ENCODE measurements at places on chromosomes 1 and 21.

DNA sequence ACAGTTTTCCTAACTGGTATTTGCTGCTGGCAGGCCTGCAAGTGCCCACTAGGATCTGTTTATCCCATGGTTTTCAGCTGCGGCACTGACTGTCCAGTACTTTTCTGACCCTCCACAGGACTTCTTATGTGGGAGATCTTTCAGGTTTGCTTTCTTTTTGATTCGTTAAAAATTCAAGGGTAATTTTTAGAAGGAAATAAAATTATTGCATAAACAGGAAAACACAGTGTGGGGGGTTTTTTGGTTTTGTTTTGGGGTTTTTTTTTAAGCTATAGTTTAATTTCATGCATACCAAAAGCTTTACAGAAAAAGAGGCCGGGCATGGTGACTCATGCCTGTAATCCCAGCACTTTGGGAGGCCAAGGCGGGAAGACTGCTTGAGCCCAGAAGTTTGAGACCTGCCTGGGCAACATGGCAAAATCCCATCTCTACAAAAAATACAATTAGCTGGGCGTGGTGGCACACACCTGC, 3.6 kb downstream of the NIBAN1 start:
- H3K4me1 ChIP-seq = peaks cover 12% of the 10 kb centered on the region
- no peak overlapping the region for H3K4me3 ChIP-seq
- peaks cover 31% of the 10 kb centered on the region for H3K27me3 ChIP-seq

- H3K4me1 ChIP-seq = peaks cover 8% of the 10 kb centered on the region
- peak overlapping the region; percentile 85 for H3K4me3 ChIP-seq
- peak overlapping the region; percentile 35 for H3K27ac ChIP-seq
- peaks cover 33% of the 10 kb centered on the region for H3K27me3 ChIP-seq
These were observed 647 bp downstream of the SDHB start for GRCh38 chr1:17053086-17053684.

- H3K27ac ChIP-seq = no peak overlapping the region
- H3K27me3 ChIP-seq = no peaks in the 10 kb centered on the region
These were observed 3.7 kb upstream of the SDE2 start for GRCh38 chr1:226002667-226003501.

GRCh38 chr1:44802306-44803061, 2.3 kb downstream of the PLK3 start:
- H3K4me3 ChIP-seq = no peak overlapping the region
- peaks cover 4% of the 10 kb centered on the region for H3K4me1 ChIP-seq
- H3K27ac ChIP-seq = no peak overlapping the region
- H3K27me3 ChIP-seq = no peaks in the 10 kb centered on the region
- no peak for DNase-seq
- no peaks in the 10 kb centered on the region for H3K36me3 ChIP-seq

DNA sequence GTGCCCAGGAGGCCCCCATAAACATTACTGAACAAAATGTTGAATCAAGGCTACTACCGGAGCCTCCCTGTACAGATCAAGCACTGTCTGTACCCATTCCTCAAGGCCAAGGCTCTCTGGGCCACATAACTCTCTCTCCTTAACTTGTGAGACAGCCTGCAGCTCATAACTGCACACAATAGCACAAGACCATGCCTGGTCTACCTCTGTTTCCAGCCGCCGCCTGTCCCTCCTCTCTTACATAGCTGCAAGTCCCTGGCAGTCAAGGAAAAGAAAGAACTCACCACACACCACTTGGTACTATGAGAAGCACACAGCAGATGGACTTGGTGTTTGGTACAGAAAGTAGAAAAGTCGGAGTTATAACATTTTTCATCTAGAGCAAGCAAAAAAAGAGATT, 91.1 kb downstream of the SSBP3 start:
- H3K4me3 ChIP-seq = no peak overlapping the region
- no peak for DNase-seq
- no peaks in the 10 kb centered on the region for H3K36me3 ChIP-seq
- no peaks in the 10 kb centered on the region for H3K4me1 ChIP-seq
- H3K27me3 ChIP-seq = no peaks in the 10 kb centered on the region
- no peak overlapping the region for H3K27ac ChIP-seq

DNA sequence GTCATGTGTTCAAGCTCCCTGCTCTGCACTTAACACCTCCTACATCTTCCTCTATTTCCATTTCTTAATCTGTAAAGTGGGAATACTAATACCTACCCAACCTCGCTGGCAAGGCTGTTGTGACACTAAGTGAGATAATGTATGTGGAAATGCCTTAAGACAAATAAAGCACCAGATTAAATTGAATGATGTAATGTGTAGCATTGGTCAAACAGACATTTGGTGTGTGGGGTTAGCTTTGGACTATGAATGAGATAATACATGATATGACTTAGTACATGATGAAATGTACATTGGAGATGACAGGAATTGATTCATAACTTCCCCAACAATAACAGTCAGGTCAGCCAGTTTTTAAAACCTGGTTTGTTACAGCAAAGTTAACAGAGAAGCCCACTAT, 5.2 kb downstream of the AMPD1 start:
- no peaks in the 10 kb centered on the region for H3K27me3 ChIP-seq
- H3K4me1 ChIP-seq = peaks cover 7% of the 10 kb centered on the region
- no peaks in the 10 kb centered on the region for H3K36me3 ChIP-seq
- DNase-seq = no peak
- no peak overlapping the region for H3K27ac ChIP-seq

GRCh38 chr1:15755646-15756040, 3.0 kb upstream of the FBLIM1 start:
- H3K27ac ChIP-seq = no peak overlapping the region
- DNase-seq = no peak
- H3K4me3 ChIP-seq = no peak overlapping the region
- H3K36me3 ChIP-seq = no peaks in the 10 kb centered on the region
- H3K4me1 ChIP-seq = no peaks in the 10 kb centered on the region

- no peak overlapping the region for H3K4me3 ChIP-seq
- no peaks in the 10 kb centered on the region for H3K36me3 ChIP-seq
- no peaks in the 10 kb centered on the region for H3K4me1 ChIP-seq
These were observed 19.0 kb upstream of the IRF2BP2 start for GRCh38 chr1:234629026-234629425.

DNA sequence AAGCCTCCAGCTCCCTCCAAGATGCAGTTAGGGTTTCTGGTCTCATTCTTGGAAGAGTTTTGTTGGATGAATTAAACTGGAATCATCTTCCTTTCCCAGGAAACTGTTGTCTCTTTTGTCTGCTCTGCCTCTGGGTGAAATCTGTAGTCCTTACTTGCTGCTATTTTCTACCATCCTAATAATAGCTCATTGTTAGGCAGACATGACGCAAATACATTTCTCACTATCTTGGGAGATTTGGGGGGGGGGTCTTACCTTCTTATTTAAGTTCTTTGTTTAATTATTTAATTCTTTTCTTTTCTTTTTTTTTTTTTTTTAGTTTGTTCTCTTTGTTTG, 85.4 kb upstream of the DUSP10 start:
- no peaks in the 10 kb centered on the region for H3K36me3 ChIP-seq
- no peak overlapping the region for H3K27ac ChIP-seq
- no peak overlapping the region for H3K4me3 ChIP-seq

DNA sequence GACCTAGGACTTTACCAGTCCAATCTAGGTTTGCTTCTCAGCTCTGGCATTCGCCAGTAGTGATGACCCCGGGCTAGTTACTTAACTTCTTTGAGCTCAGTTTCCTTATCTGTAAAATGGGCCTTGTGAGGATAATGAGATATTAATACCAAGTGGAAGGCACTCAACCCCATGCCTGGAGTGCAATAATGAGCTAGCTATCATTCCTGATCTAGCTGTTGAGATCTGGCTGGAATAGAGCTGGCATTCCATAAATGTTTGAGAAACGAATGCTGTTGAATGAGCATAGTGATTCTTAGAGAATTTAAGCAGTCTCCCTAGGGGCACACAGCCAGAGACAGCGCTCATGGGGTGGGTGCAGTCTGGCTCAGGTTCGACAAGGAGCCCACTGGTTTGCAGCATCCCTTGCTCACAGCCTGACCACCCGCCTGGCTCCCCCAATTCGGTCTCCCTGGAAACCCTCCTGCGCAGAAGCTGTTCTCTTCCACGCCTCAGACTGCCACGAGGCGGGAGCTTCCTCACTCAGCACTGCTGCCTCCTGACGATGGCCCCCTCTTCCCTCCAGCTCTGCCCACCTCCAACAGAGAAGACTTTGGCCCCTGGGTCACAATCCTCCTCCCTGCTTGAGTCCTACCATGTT, 32.5 kb downstream of the DHCR24 start:
- no peak for DNase-seq
- H3K36me3 ChIP-seq = no peaks in the 10 kb centered on the region
- H3K27ac ChIP-seq = no peak overlapping the region
- H3K4me1 ChIP-seq = no peaks in the 10 kb centered on the region

DNA sequence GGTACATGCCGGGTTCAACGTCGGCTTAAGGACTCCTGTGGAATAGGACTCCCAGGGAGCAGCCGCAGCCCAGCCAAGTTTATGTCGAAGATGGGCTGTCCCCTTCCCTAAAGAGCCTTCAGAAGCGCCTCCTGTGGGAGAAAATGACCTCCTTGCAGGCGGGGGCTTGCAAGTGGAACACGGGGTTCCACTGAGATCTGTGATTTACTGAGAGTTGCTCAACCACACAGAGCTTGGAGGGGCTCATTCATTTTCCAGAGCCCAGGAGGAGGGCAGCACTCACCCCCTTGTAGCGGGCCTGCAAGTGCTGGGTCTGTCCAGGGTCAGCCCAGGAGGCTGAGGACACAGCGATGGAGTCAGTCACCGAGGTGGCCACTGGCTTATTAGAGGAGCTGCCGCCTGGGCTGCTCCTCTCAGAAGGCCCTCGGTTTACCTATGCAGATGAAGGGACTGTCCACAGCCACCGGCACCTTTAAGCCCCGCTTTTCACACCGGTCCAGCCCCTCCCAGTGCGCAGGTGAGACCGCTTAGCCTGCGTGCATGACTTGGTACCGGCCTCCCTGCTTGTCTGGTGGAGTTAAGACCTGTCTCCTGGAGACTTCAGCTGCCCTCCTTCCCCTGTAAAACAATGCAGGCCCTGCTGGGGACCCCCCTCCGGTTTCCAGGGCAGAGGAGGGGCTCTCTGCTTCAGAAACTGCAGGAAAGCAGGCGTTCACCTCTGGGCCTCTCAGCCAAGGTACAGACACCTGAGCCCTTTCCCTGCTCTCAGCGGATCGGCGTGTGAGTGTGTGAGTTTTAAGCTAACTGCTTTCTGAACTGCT, 57.5 kb downstream of the ATP5PO start:
- H3K4me3 ChIP-seq = no peak overlapping the region
- no peaks in the 10 kb centered on the region for H3K4me1 ChIP-seq
- H3K36me3 ChIP-seq = no peaks in the 10 kb centered on the region

- H3K27ac ChIP-seq = no peak overlapping the region
- H3K36me3 ChIP-seq = no peaks in the 10 kb centered on the region
- H3K4me3 ChIP-seq = no peak overlapping the region
- DNase-seq = no peak
These were observed 6.9 kb upstream of the HLX start for GRCh38 chr1:220872296-220872695.

- 0 out of 2 replicates have a peak, but pooled peaks cover 3% of the 10 kb centered on the region for H3K4me1 ChIP-seq
- H3K4me3 ChIP-seq = no peak overlapping the region
- H3K27me3 ChIP-seq = no peaks in the 10 kb centered on the region
These were observed 1.7 kb downstream of the MPZ start for GRCh38 chr1:161307892-161308638.
